ENCODE measurements at places on chromosomes 16 and 17.

DNA sequence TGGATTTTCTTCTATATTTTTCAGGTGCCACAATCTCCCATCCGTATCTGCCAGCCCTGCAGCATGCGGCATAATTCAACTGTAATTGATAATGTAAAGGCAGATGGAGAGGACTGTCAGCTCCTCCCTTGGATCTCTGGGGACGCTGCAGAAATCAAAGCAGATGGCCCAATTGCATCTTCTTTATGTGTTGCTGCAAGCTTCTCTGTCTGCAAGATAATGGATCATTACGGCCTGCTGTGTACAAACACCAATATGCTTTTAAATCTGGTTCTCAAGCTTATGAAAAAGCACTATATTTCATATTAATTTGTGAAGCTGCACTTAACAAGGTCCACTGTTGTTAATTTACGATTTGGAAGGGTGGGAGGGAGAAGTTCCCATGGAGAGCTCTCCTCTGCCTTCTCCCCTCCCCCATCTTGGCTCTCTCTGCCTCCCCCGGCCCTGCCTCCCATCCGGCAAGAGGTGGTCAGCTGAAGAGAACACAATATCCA, 607.5 kb downstream of the TOX3 start:
- DNase-seq = no peak

DNA sequence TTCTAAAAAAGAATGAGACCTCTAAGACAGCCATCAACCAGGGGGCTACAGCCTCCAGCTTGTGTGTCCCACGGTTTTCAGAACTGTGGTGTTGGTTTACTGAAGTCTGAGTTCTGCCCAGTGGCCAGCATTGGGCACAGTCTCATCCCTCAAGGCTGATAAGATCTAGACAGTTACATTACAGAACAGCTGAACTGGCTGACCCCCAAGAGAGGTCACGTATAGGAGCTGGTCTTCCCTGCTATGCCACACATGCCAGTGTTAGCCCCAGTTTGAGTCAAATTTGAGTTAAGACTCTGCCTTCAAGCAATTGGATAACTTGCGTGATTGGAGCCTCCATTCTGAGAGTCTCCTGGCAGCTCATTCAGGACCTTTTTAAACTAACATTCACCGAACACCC, 14.8 kb upstream of the NUP93 start:
- DNase-seq = no peak

DNA sequence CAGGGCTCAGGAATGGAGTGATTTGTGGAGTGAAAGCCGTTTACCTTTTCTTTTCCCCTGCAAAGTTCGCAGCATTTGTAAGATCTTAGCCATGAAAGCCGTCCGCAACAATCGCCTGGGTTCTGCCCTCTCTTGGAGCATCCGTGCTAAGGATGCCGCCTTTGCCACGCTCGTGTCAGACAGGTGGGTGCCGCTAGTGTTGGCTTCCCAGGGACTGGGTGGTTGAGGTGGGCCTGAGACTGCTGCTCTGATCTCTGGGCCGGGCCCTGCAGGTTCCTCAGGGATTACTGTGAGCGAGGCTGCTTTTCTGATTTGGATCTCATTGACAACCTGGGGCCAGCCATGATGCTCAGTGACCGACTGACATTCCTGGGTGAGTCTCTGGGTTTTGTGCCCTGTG, 27.3 kb downstream of the NUP85 start:
- DNase-seq = no peak

- peak; percentile 18 for DNase-seq
These were observed 4.5 kb downstream of the PMP22 start for GRCh38 chr17:15260376-15261257.

DNA sequence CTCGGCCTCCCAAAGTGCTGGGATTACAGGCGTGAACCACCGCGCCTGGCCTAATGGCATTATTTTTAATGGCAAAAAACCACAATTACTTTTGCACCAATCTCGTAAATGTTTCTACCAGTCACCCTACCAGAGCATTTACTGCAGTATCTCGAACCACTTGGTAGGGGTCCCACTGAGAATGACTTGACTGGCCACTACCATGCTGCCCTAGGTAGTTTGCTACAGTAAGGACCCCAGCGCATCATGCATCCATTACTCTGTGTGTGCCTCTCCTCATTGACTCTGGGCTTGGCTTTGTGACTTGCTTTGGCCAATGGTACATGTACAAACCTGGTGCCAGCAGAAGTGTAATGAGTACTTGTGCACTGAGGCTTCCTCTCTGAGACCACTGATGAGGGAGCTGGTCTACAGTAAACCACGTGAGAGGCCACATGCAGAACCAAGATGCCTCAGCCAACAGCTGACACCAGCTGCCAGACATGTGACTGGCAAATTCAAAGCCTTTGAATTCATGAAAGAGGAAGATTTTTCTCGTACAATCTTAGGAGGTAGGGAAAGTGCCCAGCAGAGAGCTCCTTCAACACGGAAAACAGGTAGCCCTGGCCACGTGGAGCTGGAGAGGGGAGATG, 421.7 kb upstream of the C16orf82 start:
- no peak for DNase-seq

GRCh38 chr17:76091526-76092286, 11.9 kb downstream of the EXOC7 start:
- DNase-seq = peak; percentile 3

DNA sequence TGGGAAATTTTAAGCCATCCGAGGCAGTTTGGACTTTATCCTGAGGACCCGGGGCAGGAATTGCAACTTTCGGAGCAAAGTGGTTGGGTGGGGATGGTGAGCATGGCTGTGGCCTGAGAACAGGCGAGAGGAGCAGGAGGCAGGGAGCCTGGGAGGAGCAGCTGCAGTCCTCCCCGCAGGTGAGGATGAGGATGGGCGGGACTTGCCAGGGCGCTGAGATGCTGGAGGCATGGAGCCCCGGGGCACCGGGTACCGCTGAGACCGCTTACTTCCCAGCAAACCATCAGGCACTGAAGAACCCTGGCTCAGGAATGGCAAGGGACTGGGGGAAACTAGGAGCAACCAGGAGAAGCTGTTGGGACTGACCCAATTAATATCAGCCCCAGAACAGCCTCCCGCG, 210.8 kb downstream of the GSG1L start:
- no peak for DNase-seq

- no peak for DNase-seq
These were observed 383.6 kb downstream of the UTP18 start for GRCh38 chr17:51643702-51644490.

DNA sequence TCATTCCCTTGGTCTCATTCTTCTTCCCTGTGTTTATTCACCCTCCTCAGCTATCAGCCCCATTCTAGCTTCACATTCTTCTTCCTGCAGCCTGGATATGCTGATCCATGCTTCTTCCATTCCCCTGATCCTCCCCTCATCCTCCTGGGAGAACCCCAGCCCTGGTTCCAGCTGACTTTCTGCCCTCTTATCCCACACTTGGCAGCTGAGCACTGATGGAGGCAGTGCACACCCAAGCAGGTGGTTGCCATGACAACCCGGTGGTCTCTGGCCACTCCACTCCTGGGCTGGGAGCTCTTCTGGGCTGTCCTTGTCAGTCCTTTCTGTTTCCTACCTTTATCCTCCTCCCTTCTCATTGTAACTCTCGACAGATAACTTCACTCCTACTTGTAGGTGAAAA, 16.7 kb upstream of the TUBG2 start:
- DNase-seq = no peak

- DNase-seq = no peak
These were observed at the start of gene TMC7 for GRCh38 chr16:18983565-18984434. TMC7 (plus strand) TSS chr16:18983934; CDS start chr16:18984064, 130 bp downstream.

DNA sequence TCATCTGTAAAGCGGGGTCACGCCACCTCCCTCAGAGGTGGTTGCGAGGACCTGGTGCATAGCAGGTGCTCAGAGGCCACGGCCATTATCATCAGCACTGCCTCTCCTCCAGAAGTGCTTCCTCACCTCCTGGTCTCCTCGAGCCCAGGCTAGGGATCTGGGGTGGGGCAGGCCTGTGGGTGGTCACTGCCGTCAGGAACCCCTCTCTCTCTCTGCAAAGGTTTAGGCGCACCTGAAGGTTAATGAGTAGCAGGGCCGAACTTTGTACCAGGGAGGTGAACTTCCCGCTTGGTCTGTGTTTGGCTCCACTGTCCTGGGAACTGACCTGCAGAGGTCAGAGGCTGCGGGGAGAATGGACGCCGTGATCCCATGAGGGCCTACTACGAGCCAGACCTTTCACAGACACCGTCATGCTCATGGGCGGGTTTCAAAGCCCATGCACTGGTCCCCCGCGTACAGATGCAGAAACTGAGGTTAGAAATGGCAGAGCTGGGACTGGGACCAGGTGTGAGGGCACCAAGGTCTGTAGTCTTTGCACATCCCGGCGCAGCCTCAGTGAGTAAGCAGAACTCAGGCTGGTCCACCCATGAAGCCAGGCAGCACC, 13.8 kb downstream of the JUP start:
- DNase-seq = no peak

- DNase-seq = no peak
These were observed 31.1 kb upstream of the ZFP90 start for GRCh38 chr16:68508013-68508412.

GRCh38 chr16:81558444-81559175, 114.0 kb downstream of the CMIP start:
- no peak for DNase-seq

GRCh38 chr16:9476744-9477143, 385.3 kb downstream of the HAPSTR1 start:
- DNase-seq = no peak

GRCh38 chr17:76154936-76155845, 14.1 kb upstream of the FOXJ1 start:
- no peak for DNase-seq

DNA sequence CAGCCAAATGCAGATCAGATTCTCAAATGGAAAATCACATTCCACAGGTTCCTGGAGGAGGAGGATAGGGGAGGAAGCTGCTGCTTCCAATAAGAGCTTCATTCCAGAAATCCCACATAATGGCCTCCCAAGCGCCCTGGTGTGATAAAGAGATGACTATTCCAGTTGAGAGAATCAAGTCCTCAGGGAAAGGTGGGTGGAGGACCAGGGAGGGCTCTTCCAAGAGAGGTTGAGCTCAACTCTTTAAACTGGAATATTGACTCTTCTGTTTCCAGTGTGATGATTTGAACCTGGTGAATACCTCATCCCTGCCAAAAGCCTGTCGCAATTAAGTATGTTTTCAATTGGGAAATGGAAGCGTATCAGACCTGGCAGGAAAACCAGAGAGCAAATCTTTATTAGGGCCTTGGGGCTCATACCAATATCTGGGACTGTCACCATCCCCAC, 81.4 kb upstream of the DYNLRB2 start:
- DNase-seq = no peak

GRCh38 chr16:82855471-82855870, 228.7 kb downstream of the CDH13 start:
- DNase-seq = no peak

DNA sequence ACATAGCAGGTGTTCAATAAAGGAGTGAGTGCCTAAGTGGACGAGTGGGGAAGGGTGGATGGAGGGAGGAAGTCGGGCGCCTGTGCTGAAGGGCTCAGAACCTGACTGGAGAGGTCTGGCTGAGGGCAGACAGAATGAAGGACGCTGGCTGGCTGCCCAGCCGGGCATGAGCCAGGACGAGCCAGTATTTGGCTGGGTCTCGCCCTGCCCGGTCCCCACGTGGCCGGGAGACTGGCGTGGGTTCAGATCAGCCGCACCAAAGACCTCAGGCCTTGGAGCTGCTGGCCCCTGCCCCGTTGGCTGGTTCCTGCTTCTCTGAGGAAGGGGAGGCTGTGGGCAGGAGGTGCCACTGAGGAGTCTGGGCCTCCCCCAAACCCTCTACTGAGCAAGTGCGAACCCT, 79.8 kb downstream of the ENGASE start:
- DNase-seq = no peak

DNA sequence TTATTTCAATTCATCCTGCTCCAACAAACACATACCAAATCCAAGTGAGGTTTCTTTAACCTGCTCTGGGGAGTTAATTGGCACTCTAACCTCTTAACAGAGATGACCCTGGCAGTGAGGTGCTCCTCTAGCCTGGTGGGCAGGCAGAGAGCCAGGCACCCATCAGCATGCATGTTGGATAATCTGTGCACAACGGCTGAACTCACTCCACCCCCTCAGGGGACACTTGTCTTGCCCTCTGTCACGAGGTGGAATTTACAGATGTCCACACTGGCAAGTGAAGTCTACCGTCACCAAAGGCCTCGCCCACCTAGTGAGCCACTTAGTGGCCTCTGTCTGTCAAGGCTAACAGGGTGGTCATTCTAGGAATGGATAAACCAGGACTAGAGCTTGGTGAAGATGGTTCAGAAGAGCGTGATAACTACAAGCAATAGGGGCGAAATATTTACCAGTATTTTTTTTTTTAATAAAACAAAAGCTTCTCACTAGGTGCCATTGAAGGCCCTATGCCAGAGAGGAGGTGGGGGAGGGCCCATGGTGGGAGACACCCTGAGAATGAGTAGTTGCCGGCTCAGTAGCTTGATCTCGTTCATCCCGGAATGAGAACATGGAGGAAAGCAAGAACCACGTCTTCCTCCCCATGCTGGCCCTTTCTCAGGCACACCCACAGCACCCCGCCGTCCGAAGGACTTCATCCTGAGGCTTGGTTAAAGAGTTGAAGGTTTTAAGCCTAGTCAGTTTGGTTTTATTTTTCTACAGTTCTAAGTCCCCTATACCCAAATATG, 25.2 kb downstream of the PLD6 start:
- DNase-seq = no peak

DNA sequence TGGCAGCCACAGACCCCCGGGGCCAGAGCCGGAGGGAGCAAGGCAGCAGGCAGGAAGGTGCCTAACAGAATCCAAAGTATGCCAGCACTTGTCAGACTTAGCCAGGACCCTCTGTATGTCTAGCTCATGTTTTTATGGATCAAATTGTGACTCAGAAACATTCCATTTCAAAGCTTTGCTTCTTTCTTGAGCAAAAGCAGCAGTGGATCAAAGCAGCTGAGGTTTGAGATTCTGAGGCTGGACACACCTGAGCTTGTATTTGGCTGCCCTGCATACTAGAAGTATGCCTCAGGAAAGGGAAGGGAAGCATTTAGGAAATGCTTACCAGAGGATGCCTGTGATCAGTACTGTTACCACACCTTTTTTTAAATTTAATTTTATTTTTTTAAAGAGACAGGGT, 5.7 kb upstream of the MYO1C start:
- DNase-seq = no peak

- DNase-seq = no peak
These were observed 7.7 kb upstream of the ENGASE start for GRCh38 chr17:79066963-79067362.

- no peak for DNase-seq
These were observed 347.2 kb downstream of the SOX9 start for GRCh38 chr17:72467841-72468653.

DNA sequence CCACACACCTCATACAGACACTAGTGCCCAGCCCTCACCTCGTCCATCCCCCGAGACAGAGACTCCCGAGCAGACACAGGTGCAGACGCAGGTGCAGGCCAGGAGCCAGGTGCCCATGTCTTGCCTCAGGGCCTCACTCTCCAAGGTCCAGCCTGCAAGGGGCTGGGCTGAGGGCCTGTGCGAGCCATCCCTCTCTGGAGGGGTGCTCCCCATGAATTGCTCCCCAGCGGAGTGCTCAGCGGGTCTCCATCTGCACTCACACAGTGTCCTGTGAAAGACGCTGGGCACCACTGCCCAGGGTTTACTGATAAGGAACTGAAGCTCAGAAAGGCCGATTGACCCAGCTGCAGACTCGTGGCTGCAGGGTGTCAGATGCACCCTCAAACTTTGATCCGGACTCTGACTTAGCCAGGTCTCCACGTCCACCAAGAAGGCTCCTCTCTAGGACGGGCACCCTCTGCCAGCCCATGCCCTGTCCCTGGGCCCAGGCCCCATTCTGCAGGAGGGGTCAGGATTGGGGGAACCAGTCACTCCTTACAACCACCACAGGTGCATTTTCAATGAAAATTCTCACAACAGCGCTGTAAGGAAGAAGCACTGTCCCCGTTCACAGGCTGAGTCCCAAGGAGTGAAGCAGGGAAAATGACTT, 16.9 kb downstream of the POLR3K start:
- no peak for DNase-seq
